NCI-H1694 (cell line): ENCODE measurements at places on chromosomes 12 and 14.

DNA sequence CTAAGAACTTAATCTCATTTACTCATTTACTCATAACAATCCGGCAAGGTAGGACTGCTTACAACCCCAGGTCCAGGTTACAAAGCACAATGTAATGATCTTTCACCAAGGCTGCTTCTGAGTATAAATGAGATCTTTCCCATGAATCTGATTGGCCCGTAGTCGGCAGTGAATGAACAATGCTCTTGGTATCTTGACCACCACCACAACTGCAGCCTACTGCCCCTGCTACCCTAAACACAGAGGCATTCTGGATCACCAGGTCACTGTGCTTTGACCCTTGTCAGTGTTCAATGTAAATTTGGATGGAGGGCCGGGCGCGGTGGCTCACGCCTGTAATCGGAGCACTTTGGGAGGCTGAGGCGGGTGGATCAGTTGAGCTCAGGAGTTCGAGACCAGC is 15.9 kb downstream of the FAM181A start:
- DNase-seq, result no peak

DNA sequence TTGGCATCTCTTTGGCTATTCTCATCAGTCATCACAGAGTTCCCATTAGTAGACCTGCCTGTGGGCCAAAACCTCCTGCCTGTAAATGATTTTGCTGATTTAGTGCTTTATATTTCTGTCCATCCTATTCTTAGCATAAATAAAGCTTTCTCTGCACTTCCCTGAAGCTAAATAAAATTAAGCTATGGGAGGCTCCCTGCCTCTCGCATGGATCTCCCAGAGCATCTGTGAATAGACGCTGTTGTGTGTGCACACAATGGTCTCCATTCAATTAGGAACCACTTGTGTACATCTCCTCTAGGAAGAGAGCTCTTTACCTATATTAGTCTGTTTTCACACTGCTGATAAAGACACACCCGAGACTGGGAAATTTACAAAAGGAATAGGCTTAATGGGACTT is 80.4 kb downstream of the PPFIBP1 start:
- no peak for DNase-seq

DNA sequence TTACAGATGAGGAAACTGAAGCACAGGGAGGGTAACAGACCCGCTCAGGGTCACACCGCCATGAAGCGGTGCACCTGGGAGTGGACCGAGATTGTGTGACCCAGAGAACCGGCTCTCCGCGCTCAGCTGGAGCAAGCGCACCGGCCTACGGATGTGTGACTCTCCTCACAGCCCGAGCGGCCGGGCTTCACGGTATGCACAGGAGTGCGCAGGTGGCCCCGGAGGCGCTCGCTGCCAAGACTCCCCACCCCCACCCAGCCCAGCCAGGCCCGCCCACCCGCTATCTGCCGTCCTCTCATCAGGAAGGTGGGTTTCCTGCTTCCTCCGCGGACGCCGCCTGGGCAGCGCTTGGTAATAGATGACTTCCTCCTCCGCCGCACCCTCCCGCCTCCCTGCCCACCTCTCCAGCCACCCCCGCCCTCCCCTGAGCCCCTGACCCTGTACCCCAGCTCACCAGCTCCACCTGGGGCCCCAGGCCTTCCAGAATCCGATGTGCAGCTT is 110.7 kb downstream of the NCOR2 start:
- DNase-seq, result no peak

DNA sequence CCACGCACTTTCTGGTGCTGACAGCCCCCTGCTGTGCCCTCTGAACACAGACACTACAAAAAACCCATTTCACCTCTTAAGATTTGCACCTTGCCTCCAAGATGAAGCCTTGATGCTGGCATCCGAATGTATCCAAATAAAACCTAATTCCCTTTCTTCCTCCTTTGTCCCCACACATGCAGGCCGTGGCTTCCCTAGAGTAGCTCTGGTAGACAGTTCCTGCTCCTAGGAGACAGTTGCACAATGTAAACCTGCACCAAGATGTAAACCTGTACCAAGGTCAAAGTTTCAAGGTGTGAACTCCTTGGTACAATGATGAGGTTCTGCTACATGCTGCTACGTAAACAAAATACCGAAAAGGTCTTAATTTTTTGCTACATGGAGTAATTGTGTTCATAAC is 625 bp upstream of the ABHD12B start:
- DNase-seq, result no peak

DNA sequence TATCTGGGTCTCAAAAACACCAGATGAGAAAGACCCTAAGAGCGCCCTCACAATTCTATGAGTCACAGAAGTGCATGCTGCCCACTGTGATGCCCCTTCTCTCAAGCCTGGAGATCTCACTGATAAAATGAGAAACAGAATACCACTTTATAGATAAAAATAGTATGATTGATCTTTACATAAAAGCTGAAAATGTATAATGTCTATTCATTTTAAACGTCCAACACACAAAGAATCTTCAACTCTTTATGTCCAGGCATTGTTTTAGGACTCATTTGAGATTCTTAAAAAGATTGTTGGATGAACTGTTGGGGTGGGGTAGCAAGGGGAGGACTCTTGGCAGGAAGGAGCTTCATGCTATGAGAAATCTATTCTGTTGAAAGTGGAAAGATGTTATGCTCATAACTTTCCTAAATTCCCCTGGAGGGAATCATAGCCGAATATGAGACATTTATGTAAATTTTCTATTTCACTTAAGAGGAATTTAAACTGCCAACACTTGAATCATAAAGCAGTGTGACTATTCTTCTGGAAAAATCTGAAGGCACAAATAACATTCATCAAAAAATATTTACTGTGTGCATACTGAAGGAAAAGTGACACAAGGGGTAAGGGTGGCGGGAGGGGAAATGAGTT is 174.6 kb downstream of the STXBP6 start:
- no peak for DNase-seq

GRCh38 chr14:99706107-99706900 is 22.2 kb downstream of the CYP46A1 start:
- no peak for DNase-seq

GRCh38 chr14:104708606-104709268 is 15.3 kb upstream of the ADSS1 start:
- peak; percentile 91 for DNase-seq

GRCh38 chr14:35875296-35875695 is 49.2 kb downstream of the BRMS1L start:
- no peak for DNase-seq

- DNase-seq, result no peak
Measured at GRCh38 chr14:97776890-97777558, 979.8 kb downstream of the VRK1 start.

- no peak for DNase-seq
Measured at GRCh38 chr12:110742096-110742717, 484 bp downstream of the PPP1CC start.

DNA sequence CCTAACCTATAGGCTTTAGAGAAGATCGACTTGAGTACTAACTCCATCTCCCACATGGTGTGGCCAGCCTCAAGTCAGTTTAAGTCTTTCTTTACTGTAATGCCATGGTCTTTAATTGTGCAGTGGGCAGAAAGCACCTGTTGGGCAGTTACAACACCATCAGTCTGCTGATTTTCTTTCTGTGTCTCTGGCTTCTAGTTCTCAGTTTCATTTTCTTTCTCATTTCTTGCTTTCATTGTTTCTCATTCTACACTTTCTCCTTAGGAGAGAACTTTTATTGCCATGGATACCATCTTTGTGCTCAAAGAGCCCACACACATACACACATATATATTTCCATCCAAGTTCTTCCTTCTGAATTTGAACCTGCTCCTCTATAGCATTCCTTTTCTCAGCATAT is 96.1 kb upstream of the SLC16A7 start:
- DNase-seq, result no peak

DNA sequence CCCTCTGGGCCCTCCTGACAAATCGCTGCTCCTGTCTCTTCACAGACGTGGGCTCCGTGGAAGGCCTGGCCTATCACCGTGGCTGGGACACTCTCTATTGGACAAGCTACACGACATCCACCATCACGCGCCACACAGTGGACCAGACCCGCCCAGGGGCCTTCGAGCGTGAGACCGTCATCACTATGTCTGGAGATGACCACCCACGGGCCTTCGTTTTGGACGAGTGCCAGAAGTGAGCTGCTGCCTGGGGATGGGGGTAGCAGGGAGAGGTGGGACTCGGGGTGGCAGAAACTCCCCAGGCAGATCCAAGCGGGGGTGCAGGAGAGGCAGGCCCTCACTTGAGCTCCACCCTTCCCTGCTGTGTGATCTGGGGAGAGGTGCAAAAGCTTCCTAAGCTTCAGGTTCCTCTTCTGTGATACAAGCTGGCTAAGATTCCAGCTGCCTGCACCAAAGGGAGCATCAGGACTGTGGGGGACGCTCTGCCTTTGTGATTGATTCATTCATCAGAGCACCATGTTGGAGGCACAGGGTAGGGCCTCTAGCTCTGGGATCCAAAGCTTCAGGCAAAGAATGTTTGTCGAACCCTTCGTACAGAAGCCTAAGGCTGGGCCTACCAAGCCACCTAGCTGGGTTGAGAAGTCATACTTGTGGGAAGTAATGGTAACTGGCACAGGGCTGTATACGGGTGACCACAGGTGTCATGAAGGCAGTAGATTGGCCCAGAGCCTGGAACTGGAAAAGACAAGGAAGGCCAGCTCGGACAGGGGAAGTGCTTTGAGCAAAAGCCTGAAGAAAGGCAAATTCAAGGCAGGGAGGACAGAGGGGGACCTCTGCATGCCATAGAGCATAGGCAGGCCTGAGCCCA is 29.1 kb upstream of the NXPH4 start:
- no peak for DNase-seq

DNA sequence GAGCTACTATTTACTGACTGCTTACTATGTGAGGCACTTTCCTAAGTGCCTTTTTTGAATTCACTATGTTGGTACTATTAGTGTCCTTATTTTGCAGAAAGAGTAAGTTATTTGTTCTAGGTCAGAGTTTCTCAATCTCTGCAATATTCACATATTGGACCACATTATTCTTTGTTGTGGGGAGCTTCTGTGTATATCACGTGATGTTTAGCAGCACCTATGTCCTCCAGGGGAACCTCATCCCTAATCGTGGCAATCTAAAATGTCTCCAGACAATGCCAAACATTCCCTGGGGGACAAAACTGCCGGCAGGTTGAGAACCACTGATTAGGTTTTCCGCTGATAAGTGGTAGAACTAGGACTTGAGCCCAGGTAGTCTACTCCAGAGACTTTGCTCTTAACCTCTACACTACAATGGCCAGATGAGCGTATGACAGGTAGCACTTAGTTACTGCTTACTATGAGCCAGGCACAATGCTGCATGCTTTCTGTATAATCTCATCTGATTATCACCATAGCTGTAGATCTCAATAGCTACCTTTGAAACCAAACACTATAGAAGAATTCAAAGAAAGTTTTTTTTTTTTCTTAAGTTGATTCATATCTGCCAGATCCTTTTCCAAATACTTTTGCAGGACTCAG is 38.9 kb downstream of the NELL2 start:
- DNase-seq, result no peak

- DNase-seq, result no peak
Measured at GRCh38 chr12:96057986-96058553, 22.7 kb upstream of the LTA4H start.

DNA sequence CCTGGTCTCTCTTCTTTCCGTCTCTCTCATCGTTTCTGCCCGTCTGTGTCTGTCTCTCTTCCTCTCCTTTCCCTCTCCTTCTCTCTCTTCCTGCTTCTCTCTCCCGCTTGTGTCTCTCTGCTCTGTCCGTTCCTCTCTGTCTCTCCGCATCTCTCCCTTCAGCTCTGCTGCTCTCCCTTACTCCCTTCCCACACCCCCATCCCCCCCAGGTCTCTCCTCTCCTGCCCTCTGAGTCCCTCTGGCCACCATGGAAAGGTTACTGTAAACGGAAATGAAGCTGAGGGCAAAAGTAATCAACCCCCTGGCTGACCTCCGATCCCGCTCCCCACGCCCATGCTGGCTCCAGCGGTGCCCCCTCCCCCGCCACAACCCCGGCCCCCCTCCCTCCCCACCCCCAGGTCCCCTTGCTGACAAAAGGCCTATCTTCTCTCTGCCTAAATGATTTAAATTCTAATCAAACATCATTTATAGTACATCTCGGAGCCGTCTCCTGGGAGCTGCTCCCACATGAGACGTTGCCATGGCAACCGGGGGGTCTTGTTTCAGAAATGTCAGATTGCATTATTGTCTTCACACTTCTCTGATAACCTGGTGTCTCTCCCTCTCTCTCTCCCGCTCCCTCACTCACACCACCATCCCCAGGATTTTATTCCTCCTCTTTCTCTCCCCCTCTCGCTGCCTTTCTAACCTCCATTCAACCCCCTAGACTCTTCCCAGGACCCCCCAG is 203.8 kb downstream of the RBM19 start:
- peak; percentile 29 for DNase-seq

GRCh38 chr12:32467959-32468863 is 68.9 kb downstream of the FGD4 start:
- DNase-seq, result peak; percentile 29

DNA sequence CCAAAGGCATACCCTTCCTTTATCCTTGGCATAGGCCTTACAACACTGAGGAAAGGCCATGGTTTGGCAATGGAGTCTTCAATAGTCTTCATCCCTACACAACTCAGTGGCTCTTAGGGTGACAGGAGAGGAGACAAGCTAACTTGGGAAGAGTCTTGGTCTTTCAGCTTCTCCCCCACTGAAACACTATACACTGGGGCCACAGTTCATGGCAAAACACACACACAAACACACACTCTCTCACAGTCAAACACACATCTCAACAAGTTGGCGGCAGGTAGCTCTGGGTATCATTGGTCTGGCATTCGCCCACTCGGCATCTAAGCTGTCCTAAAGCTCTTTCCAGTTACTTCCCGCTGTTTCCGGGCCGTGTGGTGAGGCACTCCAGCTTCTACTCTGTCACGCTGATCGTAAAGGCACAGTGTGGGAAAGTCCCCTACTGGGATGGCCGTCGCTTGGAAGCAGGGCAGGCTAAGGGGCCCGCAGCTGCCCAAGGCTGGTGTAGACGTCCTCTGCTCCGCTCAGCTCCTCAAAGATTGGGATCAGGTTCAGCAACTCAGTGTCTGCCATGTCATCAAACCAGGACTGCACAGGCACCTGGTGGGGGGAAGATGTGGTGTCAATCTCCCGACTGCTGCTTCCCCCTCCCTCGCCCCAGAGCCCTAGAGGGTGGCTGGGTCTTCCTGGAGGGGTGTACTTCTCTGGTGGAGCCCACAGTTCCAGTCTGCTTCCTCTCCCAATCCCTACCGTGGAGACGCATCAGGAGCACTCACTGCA is 4.8 kb upstream of the AVIL start:
- no peak for DNase-seq

- DNase-seq, result no peak
Measured at GRCh38 chr14:88518592-88519512, 36.0 kb downstream of the PTPN21 start.

GRCh38 chr12:26460361-26460760 is 265.0 kb downstream of the SSPN start:
- no peak for DNase-seq

- DNase-seq, result no peak
Measured at GRCh38 chr12:23536293-23536692, 413.2 kb downstream of the SOX5 start.

DNA sequence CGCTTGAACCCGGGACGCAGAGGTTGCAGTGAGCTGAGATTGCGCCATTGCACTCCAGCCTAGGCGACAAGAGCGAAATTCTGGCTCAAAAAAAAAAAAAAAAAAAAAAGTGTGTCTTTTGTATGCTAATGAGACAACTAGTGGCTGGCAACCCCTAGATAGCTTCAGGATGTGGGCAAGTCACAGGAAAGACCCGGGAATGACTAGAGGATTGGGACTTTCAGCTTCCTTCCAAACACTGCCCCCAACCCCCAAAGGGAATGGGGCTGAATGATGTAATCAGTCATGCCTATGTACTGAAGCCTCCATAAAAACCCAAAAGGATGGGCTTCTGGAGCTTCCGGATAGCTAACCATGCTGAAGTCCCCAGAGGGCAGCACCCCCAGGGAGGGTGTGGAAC is 28.6 kb downstream of the USP44 start:
- no peak for DNase-seq
